A549 treated with CORT108297 at 1 μM for 4 hours (cell line): ENCODE measurements at places on chromosomes 1 and 21. TPM values are rescaled to one million over a fixed set of nuclear protein-coding genes. Genes with fewer than 3 reads are reported as not detected.

Gene ETNK2
- total RNA-seq = 3.7 to 4.5 TPM (median 4.2 TPM) in 5 replicates

Gene STUM
- not detected in 5 replicates for total RNA-seq

Gene IRF2BP2
- total RNA-seq = 84.0 to 113 TPM (median 111 TPM) in 5 replicates

Gene TRIM58
- not detected in 5 replicates for total RNA-seq

Gene APCS
- not detected in 5 replicates for total RNA-seq

Gene FGR
- total RNA-seq = 0.05 to 0.06 TPM in 2 of 5 replicates, not detected in the others

Gene OVAAL
- 0.06 to 0.12 TPM (median 0.08 TPM) in 3 of 5 replicates, not detected in the others for total RNA-seq

Gene SLC16A4
- 29.1 to 40.0 TPM (median 36.7 TPM) in 5 replicates for total RNA-seq

Gene BRDT
- total RNA-seq = not detected in 5 replicates

Gene IL10
- total RNA-seq = not detected in 5 replicates

Gene TYW3
- total RNA-seq = 15.8 to 18.5 TPM (median 17.1 TPM) in 5 replicates

Gene LCE1B
- total RNA-seq = 0.07 TPM in 1 of 5 replicates, not detected in the others

Gene LCE1F
- not detected in 5 replicates for total RNA-seq

Gene YY1AP1
- total RNA-seq = 44.8 to 48.8 TPM (median 44.8 TPM) in 5 replicates

Gene HFM1
- total RNA-seq = 0.02 to 0.09 TPM (median 0.05 TPM) in 3 of 5 replicates, not detected in the others

Gene KCNK2
- total RNA-seq = 0.03 to 0.18 TPM (median 0.12 TPM) in 5 replicates

Gene OR2L2
- total RNA-seq = not detected in 5 replicates

Gene IFFO2
- 11.0 to 17.6 TPM (median 14.0 TPM) in 5 replicates for total RNA-seq

Gene TTC39A
- 0.96 to 2.2 TPM (median 1.1 TPM) in 5 replicates for total RNA-seq
